ENCODE measurements at places on chromosomes 11 and 22. TPM values are rescaled to one million over a fixed set of nuclear protein-coding genes. Genes with fewer than 3 reads are reported as not detected.

Gene GGTLC2
- total RNA-seq, result not detected

GRCh38 chr11:68014157-68014946 is 4.2 kb downstream of the ALDH3B1 start:
- no peak for DNase-seq

Gene RGL4
- total RNA-seq, result 30.8 TPM

- DNase-seq, result no peak
These were observed 531 bp downstream of the GRIK4 start for GRCh38 chr11:120511820-120512738.
